ENCODE measurements at places on chromosomes 13 and 19.

- no peak for DNase-seq
Observed at GRCh38 chr19:35992907-35993765, 1.9 kb upstream of the SDHAF1 start.

DNA sequence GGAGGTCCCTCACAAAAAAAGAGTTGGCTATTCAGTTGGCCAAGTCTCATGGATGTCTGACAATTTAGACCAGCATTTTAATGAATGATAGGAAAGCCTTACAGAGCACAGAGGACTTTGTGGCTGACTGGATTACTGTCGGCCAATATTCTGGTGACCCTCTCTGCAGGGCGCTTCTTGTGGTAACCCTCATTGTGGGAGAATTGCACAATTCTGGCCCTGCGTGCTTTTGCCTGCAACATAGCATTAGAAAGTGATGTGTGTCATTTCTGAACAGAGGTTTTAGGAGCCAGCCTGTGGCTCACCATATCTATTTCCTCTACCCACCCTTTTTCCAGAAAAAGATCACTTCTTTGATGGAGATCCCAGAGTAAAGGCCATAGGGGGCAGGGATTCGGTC is 71.4 kb downstream of the EFNB2 start:
- no peak for DNase-seq

- no peak for DNase-seq
Observed at GRCh38 chr13:97851269-97851668, 102.2 kb upstream of the IPO5 start.

GRCh38 chr13:26895808-26896466 is 135.4 kb upstream of the GPR12 start:
- DNase-seq, result no peak

- no peak for DNase-seq
Observed at GRCh38 chr13:41706152-41706551, 248.8 kb downstream of the RGCC start.

Data from H1 (cell line).